GM23338 (cell line): ENCODE measurements at places on chromosomes 6 and 20. TPM values are rescaled to one million over a fixed set of nuclear protein-coding genes. Genes with fewer than 3 reads are reported as not detected.
A peak's percentile ranks its signal among the peaks of the same experiment; 100 is the strongest.

HTR1E gene
- total RNA-seq = 0.19 TPM in 1 of 2 replicates, not detected in the other

SULF2 gene
- 14.0 and 20.7 TPM in 2 replicates for total RNA-seq

TCF19 gene
- total RNA-seq = 11.1 and 11.2 TPM in 2 replicates

- H3K36me3 ChIP-seq = no peaks in the 10 kb centered on the region
- peak overlapping the region; percentile 35; the same call in 1 of the 2 replicates for H3K27ac ChIP-seq
- peak overlapping the region; percentile 85 for H3K4me3 ChIP-seq
- DNase-seq = no peak
- H3K4me1 ChIP-seq = peaks cover 15% of the 10 kb centered on the region
Observed at GRCh38 chr6:87701344-87701675, 723 bp downstream of the AKIRIN2 start.

DNA sequence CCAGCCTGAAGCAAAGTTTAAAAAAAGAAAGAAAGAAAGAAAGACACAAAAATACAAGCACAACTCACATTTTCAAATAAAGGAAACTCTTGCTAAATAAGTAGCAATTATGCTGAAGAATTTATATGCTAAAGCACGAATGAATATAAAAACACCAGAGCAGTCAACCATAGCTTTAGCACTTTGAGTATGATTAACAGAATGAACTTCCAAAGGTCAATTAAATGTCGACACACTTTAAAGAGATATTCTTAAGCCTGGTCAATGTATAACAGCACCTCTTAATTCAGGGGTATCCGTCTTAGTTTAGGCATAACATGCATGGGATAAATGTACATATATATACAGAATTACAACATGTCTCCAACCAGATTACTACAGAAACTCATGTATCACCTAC is 125.9 kb downstream of the OGFRL1 start:
- no peak overlapping the region for H3K27ac ChIP-seq
- no peak overlapping the region for H3K4me3 ChIP-seq
- no peaks in the 10 kb centered on the region for H3K36me3 ChIP-seq

DNA sequence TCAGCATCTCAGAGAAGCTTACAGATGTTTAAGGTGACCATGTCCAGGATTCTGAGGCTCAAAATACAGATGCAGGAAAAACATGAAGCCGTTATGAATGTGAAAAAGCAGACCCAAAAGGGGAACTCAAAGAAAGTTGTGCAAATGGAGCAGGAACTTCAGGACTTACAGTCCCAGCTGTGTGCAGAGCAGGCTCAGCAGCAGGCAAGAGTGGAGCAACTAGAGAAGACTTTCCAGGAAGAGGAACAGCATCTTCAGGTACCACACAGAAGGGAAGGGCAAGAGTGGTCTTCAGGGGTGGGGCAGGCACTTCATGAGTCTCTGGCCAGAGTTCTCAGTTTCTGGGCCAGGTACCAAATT is 15.2 kb downstream of the RNF8 start:
- peaks cover 15% of the 10 kb centered on the region; the same call in 1 of the 2 replicates for H3K36me3 ChIP-seq
- no peaks in the 10 kb centered on the region for H3K4me1 ChIP-seq
- DNase-seq = no peak
- no peaks in the 10 kb centered on the region for H3K27me3 ChIP-seq

DNA sequence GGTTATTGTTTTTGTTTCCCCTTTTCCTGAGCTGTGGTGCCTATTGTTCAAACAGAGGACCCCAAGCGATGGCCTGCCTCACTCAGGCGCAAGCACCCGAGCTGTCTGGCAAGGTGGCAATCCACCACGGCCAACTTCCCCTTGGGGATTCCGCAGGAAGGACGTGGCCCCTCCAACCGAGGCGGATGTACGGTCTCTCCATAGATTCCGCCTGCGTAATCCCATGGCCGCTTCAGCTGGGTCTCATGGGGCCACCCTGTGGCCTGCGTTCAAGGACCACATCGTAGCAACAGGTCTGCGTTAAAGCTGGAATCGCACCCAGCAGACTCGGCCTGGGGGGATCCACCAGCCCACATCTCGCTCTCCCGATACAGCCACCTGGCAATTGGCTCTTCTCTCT is 79.9 kb downstream of the CEBPB start:
- H3K4me3 ChIP-seq = no peak overlapping the region
- H3K27ac ChIP-seq = no peak overlapping the region
- DNase-seq = no peak
- peaks cover 5% of the 10 kb centered on the region; the same call in 1 of the 2 replicates for H3K4me1 ChIP-seq

- H3K27ac ChIP-seq = no peak overlapping the region
- peaks cover 5% of the 10 kb centered on the region; the same call in 1 of the 2 replicates for H3K4me1 ChIP-seq
- DNase-seq = no peak
- 0 out of 2 replicates have a peak, but pooled peaks cover 2% of the 10 kb centered on the region for H3K36me3 ChIP-seq
- H3K4me3 ChIP-seq = no peak overlapping the region
- no peaks in the 10 kb centered on the region for H3K27me3 ChIP-seq
Observed at GRCh38 chr6:104855507-104855906, 4.2 kb downstream of the HACE1 start.

DNA sequence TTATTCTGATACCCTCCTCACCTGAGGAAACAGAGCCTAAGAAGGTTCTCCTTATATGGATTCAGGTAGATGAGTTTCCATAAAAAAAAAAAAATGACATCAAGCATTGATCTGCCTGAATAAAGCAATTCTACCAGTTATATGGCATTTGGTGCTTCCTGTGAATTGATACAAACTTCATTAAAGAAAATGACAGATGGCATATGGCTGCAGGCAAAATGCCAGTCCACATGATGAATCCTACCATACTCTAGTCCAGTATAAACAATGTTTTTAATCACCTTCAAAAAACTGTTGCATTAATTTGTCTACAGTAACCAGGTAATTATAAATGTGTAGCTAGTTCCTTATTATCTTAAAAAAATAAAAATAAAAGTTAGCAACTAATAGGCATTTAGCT is 559.2 kb upstream of the FLRT3 start:
- H3K27me3 ChIP-seq = no peaks in the 10 kb centered on the region
- DNase-seq = no peak
- H3K27ac ChIP-seq = no peak overlapping the region
- no peaks in the 10 kb centered on the region for H3K36me3 ChIP-seq
- H3K4me1 ChIP-seq = no peaks in the 10 kb centered on the region; the same call in 1 of the 2 replicates
- H3K4me3 ChIP-seq = no peak overlapping the region

DNA sequence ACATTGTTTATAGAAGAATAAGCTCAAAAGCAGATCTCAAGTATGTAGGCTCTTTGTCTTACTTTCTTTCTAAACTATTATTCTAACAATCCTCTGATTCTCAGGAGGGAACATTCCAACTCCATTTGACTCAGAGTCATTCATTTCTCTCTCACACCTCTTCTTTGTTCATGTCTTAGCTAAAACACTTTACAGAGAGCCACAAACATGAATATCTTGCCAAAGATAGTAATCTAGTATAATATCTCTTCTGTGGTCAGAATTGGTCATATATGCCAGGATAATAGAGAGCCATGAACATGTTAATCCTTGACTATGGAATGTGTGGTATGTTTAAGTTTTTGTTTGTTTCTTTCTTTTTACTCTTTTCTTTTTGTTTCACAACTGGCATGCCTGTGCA is 456.0 kb upstream of the PTCHD4 start:
- H3K27me3 ChIP-seq = no peaks in the 10 kb centered on the region
- no peak overlapping the region for H3K4me3 ChIP-seq
- peak overlapping the region; percentile 69 for H3K27ac ChIP-seq
- peaks cover 28% of the 10 kb centered on the region for H3K4me1 ChIP-seq
- no peaks in the 10 kb centered on the region for H3K36me3 ChIP-seq
- DNase-seq = peak; percentile 35

- no peaks in the 10 kb centered on the region for H3K36me3 ChIP-seq
- H3K27ac ChIP-seq = peak overlapping the region; percentile 91; the same call in 1 of the 2 replicates
- peaks cover 17% of the 10 kb centered on the region for H3K27me3 ChIP-seq
Observed at GRCh38 chr6:149864578-149865535, 698 bp upstream of the LRP11 start.

DNA sequence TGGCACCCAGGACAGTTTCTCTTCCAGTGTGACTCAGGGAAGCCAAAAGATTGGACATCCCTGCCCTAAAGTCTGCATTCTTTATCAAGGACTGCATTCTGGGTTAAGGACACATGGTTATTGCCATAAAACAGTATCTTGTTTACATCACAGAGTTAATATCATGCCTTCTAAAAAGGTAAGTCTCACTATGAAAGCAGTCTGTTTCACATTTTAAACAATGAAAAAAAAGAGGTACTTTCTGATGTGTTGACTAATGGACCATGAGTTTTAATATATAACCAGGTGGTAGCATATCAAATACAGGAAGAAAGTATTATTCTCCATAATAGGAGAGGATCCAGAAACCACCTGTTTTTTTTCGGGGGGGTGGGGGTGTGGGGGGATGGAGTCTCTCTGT is 93.7 kb downstream of the TIAM2 start:
- no peaks in the 10 kb centered on the region for H3K36me3 ChIP-seq
- H3K4me1 ChIP-seq = peaks cover 17% of the 10 kb centered on the region
- H3K4me3 ChIP-seq = no peak overlapping the region
- no peaks in the 10 kb centered on the region for H3K27me3 ChIP-seq
- no peak for DNase-seq

- DNase-seq = peak; percentile 65
- peak overlapping the region; percentile 97 for H3K27ac ChIP-seq
- peaks cover 8% of the 10 kb centered on the region for H3K27me3 ChIP-seq
- H3K4me1 ChIP-seq = peaks cover 45% of the 10 kb centered on the region
Observed at GRCh38 chr20:58891718-58892140, 39.2 kb downstream of the GNAS start.

DNA sequence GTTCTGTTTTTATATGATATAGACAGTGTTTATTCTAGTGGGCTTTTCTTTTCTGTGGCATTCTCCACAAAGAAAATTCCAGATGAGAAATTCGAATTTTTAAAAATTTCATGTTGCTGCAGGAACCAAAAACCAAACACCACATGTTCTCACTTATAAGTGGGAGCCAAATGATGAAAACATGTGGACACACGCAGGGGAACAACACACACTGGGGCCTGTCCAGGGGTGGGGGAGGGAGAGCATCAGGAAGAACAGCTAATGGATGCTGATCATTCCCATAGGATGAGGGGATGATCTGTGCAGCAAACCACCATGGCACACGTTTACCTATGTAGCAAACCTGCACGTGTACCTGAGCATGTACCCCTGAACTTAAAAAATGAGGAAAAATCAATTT is 499.0 kb upstream of the SLC35B3 start:
- no peak for DNase-seq
- H3K36me3 ChIP-seq = no peaks in the 10 kb centered on the region
- H3K27ac ChIP-seq = no peak overlapping the region
- H3K4me3 ChIP-seq = no peak overlapping the region

DNA sequence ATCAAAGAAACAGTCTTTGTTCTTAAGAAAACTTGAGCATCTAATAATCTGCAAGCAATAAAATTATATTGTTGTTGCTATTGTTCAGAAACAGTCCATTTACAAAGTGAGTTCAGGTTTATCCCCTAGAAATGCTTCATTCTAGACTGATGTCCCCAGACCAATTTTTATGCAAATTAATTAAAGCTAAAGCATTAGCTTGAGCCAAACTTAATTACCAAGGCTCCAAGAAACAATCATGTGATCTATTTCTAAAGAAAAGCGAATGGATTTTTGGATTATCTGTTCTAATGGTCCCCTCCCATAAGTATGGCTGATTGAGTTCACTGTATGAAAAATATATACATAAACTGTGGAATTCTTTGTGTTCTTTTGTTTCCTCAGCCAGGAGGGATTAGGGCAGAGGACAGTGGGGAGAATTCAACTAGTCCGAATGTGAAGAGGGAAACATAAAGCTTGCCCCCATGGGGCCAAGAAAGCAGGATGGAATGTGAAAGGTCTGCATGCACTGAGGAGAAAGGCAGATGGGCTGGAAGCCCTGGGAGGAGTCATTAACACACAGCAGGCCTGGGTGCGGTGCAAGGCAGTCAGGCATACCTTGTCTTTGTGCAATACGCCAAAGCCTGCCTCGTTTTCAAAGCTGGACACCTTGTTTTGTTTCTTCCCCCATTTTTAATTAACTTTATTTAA is 597.1 kb downstream of the KIF16B start:
- H3K4me1 ChIP-seq = peaks cover 30% of the 10 kb centered on the region
- H3K36me3 ChIP-seq = no peaks in the 10 kb centered on the region
- DNase-seq = peak; percentile 85
- no peaks in the 10 kb centered on the region for H3K27me3 ChIP-seq
- peak overlapping the region; percentile 9; the same call in 1 of the 2 replicates for H3K4me3 ChIP-seq
- peak overlapping the region; percentile 86 for H3K27ac ChIP-seq

- no peaks in the 10 kb centered on the region for H3K36me3 ChIP-seq
- no peak overlapping the region for H3K4me3 ChIP-seq
- H3K27me3 ChIP-seq = no peaks in the 10 kb centered on the region
- H3K4me1 ChIP-seq = no peaks in the 10 kb centered on the region
Observed at GRCh38 chr20:48784273-48784641, 43.5 kb downstream of the PREX1 start.

- H3K4me1 ChIP-seq = no peaks in the 10 kb centered on the region
- H3K27ac ChIP-seq = no peak overlapping the region
- H3K36me3 ChIP-seq = no peaks in the 10 kb centered on the region
- H3K27me3 ChIP-seq = no peaks in the 10 kb centered on the region
- H3K4me3 ChIP-seq = no peak overlapping the region
Observed at GRCh38 chr20:60219231-60219630, 261.0 kb downstream of the CDH26 start.

DNA sequence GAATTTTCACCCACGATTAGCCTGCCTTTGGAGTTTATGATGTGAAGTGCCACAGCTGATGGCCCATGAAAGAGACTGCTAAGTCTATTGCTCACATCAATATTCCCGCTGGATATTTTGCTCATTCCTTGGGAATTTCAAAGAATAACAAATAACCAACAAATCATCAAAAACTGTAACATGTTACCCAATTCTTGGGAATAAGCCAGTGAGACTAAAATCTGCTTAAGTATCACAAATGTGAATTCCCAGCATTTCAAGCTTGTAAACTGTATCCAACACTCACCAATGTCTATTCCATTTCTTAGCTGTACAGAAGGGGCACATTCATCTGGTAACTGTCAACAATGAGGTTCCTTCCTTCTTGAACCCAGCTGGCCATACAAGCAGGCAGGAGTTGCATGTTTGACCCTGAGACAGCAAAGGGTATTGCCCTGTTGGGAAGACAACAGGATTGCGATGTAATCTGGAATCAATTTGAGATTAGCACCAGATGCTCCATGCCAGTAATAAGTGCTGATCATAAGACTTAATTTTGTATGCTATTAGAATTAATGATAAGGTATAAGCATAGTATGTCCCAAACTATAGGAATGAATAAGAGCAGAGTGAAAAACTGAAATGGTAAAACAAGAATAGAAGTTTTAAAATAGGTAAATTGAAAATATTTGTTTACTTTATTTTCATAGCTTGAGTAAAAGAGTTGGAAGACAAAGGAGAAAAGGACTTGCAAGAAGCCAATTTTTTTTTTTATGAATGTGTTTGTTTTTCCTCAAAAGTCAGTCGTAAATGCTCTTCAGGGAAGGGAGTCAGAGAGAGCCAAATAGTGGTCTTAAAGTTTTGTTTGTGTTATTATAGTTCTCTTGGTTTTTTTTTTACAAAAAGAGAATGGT is 58.8 kb downstream of the RSPO3 start:
- no peak for DNase-seq
- H3K27ac ChIP-seq = no peak overlapping the region
- no peaks in the 10 kb centered on the region for H3K36me3 ChIP-seq
- H3K4me1 ChIP-seq = peaks cover 11% of the 10 kb centered on the region

DNA sequence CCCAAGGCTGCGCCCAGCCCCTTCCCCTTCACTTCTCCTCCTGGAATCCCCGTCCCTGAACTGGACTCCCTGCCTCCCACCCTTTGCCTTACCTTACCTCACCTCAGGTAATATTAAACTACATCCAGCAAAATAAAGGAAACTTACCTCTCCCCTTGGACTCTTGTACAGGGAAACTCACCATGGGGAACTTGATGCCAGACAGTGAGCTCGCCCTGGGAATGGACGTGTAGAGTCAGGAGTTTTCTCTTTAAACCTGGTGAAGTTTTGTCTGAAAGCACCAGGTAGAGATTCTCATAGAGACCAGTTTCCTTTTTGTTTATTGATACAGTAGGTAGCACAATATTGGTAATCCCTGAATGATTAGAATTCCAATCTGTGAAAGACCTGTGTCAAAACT is 544 bp upstream of the HLA-C start:
- H3K4me1 ChIP-seq = peaks cover 7% of the 10 kb centered on the region
- peak overlapping the region; percentile 55 for H3K4me3 ChIP-seq
- H3K27ac ChIP-seq = no peak overlapping the region
- H3K36me3 ChIP-seq = no peaks in the 10 kb centered on the region
